ENCODE measurements at places on chromosomes 5 and 9. TPM values are rescaled to one million over a fixed set of nuclear protein-coding genes. Genes with fewer than 3 reads are reported as not detected.

Gene INSYN2B
- 0.34 TPM for total RNA-seq

Gene OR13J1
- total RNA-seq = not detected

Gene CCDC192
- total RNA-seq = not detected

Gene PLCXD3
- total RNA-seq = not detected

Gene CDKN2A
- total RNA-seq = 11.7 TPM

Gene EGFLAM
- total RNA-seq = not detected

Gene PDE6A
- total RNA-seq = not detected

Gene NR6A1
- total RNA-seq = 2.7 TPM

Gene SPATA31A3
- not detected for total RNA-seq

Gene SPATA6L
- 0.34 TPM for total RNA-seq

Gene WNT8A
- not detected for total RNA-seq

Gene MYOT
- not detected for total RNA-seq

Gene IRX1
- total RNA-seq = 6.9 TPM

Gene TRPM3
- total RNA-seq = 0.33 TPM

Gene SET
- total RNA-seq = 220 TPM

Gene RETREG1
- total RNA-seq = 21.3 TPM

Gene SHLD3
- 5.0 TPM for total RNA-seq

Gene RAB3C
- under 0.01 TPM for total RNA-seq

Measured in melanocyte of skin (primary cell).